G401 (cell line): ENCODE measurements at places on chromosomes 11 and 22.

DNA sequence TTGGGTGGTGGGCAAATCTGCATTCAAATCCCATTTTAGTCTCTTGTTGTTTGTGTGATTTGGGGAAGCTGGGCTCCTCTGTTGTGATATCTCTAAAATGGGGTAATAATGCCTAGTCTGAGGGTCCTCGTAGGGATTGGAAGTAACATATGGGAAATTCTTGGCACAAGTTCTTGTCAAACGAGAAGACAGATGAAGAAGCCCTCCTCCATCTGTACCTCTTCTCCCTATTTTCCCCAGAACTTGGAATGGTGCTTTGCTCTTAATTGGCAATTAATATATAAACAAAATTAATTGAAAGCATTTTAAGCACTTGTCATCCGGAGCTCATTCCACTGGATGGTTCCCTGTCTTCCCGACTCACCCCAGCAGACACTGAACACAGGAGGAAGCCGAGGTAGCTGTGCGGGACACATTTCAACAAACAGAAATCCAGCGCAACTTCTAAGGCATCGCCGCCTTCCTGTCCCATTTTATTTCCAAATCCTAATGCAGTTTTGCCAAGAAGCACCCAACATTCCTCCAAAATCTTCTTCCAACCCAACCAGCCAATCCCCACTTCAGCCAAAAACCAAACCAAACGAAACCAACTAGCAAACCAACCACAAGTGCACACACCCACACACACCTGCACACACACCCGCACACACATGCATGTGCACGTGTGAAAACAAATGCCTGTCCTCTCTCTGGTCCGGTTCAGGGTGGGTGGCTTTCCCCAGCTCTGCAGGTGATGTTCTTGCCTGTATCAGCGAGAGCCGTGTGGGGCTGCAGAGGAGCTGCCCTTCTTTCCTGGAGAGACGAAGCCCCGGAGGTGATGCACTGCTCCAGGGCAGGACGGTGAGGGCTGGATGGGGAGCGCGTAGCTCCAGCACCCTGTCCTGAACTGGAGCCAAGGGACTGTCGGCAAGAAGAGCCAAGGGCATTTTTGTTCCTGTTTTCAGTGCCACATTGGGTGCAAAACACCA lies 100.8 kb upstream of the B3GAT1 start:
- DNase-seq, result no peak

- DNase-seq, result no peak
Measured at GRCh38 chr11:119673759-119674336, 55.2 kb downstream of the NECTIN1 start.

GRCh38 chr11:65636108-65637031 lies 1.5 kb upstream of the SIPA1 start:
- no peak for DNase-seq

DNA sequence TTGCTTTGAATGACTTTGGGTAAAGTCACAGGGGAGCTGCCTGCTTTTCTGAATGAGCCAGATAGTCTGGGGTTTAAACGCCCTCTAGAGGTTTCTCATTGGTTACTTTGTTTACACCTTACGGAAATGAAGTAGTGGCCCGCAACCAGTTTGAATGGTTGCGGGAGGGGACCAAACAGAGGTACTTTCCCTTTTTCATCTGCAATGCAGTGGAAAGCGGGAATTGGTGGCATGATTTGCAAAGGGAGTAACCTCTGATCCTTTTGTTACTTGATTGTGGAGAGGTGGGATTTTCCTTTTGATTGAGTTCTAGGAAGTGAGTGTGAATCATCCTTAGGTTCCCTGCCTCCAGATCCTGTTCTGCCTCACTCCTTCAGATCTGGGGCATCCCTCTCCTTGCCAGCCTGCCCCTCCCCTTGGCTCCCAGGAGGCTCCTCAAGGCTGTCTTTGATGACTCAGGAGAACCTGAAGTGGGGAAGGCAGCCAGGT lies 15.9 kb upstream of the GLYATL1 start:
- DNase-seq, result peak; percentile 14

- DNase-seq, result no peak
Measured at GRCh38 chr11:65087216-65087615, 3.2 kb downstream of the ZFPL1 start.

DNA sequence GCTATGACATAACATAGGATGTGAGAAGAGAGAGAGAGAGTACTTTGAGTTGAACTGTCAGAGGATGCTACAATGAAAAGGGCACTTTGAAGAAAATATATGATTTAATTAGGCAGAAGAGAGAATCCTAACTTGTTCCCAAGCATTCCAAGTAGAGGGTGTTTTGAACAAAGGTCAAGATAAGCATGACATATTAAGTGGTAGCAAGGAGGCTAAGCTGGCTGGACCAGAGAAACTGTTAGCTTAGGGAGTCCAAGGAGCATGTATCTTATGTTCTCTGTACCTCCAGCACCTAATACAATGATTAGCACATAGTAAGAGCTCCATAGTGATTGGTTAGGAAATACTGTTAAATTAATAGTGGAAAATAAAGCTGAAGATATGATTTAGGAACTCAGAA lies 479.6 kb downstream of the TMEM135 start:
- DNase-seq, result no peak

GRCh38 chr11:115377882-115378296 lies 126.3 kb downstream of the CADM1 start:
- DNase-seq, result no peak

DNA sequence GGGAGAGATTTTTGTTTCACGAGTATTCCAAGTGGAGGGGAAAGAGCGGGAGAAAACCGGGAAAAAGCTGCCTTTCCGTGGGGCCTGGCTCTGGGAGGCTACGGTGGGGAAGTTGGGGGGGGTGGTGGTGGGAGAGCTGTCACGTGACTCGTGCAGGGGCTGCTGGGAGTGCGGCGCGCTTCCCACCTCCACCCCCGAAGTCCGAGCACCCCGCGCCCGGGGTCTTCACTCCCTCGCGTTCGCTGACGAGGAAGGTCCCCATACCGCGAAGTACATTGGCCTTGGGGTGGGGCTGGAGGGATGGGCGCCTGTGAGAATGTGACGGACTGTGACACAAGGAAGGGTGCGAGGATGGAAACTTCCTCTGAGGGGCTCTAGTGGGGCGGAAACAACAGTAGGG lies at the start of gene TEX12:
TEX12 (plus strand) TSS at position 228 of the 400 bp plus-strand sequence. CDS start 1,897 bp downstream, outside the sequence.
- no peak for DNase-seq
